K562 (cell line): ENCODE measurements at places on chromosomes 6 and 20. TPM values are rescaled to one million over a fixed set of nuclear protein-coding genes. Genes with fewer than 3 reads are reported as not detected.

The RGS19 gene
- 21.9 and 23.4 TPM in 2 replicates for polyA plus RNA-seq

The TDP2 gene
- polyA plus RNA-seq = 53.0 and 56.5 TPM in 2 replicates

The KCNK5 gene
- 25.6 and 31.5 TPM in 2 replicates for polyA plus RNA-seq

The CHRNA4 gene
- polyA plus RNA-seq = not detected in 2 replicates

The FYN gene
- 7.1 and 19.3 TPM in 2 replicates for polyA plus RNA-seq

The EFCAB8 gene
- 0.03 TPM in 1 of 2 replicates, not detected in the other for polyA plus RNA-seq

The NKAIN2 gene
- not detected in 2 replicates for polyA plus RNA-seq
